CD4-positive, alpha-beta T cell treated with Interleukin-2 at 100 ng/mL for 4 hours (primary cell): ENCODE measurements at places on chromosomes 1 and 21.

DNA sequence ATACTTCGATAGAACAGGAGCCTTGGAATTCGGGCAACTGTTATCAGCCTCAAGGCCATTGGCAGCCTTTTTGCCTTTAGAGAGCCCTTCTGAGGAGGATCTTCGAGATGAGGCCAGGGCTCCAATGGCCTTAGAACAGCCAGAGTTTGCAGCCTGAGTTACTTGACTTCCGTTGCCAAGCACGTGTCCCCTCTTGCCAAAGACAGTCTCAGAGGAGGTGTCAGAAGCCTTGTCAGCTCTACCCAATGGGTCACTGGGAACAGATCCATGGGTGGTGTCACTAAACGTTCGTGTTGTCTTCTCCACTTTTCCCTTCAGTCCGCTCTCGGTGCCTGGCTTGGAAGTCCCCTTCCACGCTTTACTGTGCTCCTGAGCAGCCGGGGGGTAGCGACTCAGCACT, 73.2 kb downstream of the KDM1A start:
- no peak for DNase-seq

- DNase-seq: no peak
Observed at GRCh38 chr1:3451994-3452865, 2.2 kb upstream of the ARHGEF16 start.

- DNase-seq: no peak
Observed at GRCh38 chr1:150760013-150760412, 5.6 kb downstream of the CTSS start.

DNA sequence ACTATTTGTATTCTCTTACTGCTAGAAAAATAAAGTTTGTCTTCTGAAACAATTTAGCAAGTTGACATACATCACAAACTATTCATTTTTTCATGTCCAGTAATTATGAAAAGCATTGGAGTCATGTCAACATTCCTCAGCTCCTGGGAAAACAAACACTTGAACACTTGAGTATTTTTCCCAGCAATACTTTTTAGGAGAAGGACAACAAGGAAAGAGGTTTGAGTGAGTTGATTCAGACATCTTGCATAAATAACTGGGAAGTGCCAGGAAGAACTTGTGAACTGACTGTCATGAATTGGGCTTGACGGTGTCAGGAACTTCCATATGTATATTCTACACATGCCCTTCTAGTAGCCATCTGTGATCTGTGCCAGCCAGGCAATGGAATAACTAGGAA, 195.6 kb downstream of the HMCN1 start:
- DNase-seq: no peak

- DNase-seq: no peak
Observed at GRCh38 chr1:6976044-6976375, 190.8 kb downstream of the CAMTA1 start.

- no peak for DNase-seq
Observed at GRCh38 chr1:93600663-93601062, 81.0 kb downstream of the BCAR3 start.

DNA sequence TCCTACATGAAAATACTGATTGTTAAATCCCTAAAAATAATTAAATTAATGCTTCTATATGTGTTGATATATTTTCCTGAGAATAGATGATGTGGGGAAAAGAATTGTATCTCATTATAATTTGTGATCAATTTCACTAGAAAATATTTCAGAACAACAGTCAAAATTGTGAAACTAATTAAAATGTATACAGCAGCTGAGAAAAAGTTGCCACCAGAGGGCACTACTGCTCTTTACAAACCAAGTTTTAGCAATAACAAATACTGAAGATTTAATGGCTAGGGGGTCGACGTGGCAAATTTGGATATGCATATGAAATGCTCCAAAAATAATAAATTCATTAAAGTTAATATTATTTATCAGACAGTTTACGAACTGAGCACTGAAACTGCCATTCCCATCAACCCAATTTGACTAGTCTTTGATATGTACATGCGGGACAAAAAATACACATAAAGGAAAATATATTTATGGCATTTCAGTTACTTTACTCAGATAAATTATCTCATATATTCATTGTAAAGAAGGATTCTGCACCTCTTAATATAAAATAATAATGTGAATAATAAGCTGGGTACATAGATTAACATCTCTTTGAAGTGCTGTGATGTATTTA, 96.3 kb upstream of the TMPRSS15 start:
- DNase-seq: peak; percentile 23

GRCh38 chr1:248779350-248779749, 23.8 kb upstream of the LYPD8 start:
- no peak for DNase-seq

DNA sequence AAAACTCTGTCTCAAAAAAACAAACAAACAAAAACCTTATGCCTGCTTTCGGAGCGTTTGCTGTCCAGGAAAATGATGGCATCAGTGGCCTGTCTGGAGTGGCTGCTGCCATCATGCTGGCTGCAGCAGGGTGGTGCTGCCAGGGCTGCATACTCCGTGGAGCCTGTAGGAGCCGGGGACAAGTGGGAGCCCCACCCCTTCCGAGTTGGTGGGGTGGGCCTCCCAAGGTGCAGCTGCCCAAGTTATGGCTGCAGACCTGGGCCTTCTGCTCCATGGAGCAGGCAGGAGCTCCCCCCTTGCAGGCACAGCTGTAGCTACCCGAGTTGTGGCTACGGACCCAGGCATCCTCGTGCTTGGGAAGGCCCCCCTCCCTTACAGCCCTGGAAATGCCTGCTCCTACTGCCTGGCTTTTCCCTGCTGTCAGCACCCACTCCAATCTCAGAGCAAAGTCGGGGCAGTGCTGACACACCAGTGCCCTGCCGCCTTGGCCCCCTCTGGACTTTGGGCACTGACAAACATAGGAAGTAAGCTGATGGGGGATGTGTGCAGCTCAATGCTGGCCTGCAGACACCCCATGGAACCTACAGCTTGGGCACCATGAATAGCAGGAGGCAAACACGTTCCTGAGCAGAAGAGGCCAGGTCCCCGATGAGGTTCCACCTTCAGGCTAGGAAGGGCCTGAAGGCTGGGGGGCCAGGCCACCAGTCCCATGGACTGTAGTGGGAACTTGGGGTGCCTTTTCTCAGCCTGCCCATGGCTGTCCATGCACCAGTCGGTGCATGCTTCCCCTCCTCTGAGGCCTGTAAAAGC, 60.4 kb downstream of the CC2D1B start:
- DNase-seq: no peak

GRCh38 chr1:45395582-45395981, 55.3 kb upstream of the MUTYH start:
- DNase-seq: no peak

GRCh38 chr1:182957902-182958395, 5.0 kb upstream of the SHCBP1L start:
- no peak for DNase-seq

DNA sequence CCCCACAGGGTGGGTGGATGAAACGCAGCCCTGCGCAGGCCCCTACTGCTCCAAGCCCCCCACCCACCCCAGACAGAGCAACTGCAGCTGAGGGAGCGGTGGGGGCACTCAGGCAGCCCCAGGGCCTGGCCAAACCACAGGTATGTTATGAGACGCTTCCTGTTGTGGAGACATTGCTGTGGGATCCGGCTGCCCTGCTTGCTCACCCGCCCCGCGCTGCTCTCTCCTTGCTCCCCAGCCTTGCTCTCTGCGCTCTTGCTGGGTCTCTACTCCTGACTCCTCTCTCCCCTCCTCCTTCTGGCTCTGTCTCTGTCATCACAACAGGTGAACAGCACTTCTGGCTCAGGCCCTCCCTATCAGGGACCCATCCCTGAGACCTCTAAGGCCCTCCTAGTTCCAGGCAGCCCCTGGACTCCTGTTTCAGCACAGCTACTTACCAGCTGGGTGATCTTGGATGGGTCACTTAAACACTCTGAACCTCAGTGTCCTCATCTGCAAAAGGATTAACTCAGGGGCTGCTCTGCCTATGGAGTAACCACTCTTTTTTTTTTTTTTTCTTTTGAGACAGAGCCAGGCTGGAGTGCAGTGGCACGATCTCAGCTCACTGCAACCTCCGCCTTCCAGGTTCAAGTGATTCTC, 15.9 kb downstream of the COL8A2 start:
- DNase-seq: peak; percentile 28

DNA sequence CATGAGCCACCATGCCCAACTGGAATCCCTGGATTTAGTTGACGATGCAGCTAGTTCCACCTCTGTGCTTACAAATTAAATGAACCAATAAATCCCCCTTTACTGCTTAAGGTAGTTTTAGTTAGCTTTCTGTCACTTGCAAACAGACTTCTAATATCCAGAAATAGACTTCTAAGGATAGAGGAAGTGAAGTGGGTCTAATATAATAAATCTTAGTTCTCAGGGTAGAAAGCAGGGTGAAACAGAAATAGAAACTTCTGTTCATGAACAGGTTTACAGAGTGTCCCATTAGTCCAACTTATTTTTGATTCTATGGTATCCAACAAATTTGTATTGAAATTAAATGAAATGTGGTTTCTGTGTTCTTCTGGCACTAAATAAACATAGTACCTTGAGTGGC, 20.1 kb downstream of the BCAS2 start:
- no peak for DNase-seq

DNA sequence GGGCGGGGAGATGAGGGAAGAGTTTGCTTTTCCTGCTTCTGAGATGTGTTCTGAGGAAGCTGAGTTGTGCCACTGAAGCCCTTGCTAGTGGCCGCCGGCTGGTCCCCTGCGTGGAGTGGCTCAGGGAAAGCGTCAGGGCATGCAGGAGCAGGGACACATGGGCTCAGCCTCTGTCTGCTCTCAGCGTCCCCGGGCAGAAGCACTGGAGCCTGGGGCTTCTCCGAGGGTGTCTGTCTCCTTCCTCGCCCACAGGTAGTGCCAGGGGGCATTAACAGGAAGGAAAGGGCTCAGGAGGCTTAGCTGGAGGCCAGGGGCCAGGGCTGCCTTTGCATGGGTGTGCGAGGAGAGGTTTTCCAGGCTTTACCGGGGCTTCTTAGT, 7.3 kb downstream of the PRDM16 start:
- no peak for DNase-seq

GRCh38 chr1:12615865-12616708, 1.9 kb downstream of the DHRS3 start:
- DNase-seq: no peak

GRCh38 chr1:27402349-27402754, 9.9 kb downstream of the GPR3 start:
- DNase-seq: no peak

- no peak for DNase-seq
Observed at GRCh38 chr1:36387141-36387949, 1.6 kb upstream of the STK40 start.

- no peak for DNase-seq
Observed at GRCh38 chr1:183330335-183330734, 87.8 kb downstream of the NMNAT2 start.

GRCh38 chr21:40809673-40810197, 37.2 kb downstream of the DSCAM start:
- no peak for DNase-seq

DNA sequence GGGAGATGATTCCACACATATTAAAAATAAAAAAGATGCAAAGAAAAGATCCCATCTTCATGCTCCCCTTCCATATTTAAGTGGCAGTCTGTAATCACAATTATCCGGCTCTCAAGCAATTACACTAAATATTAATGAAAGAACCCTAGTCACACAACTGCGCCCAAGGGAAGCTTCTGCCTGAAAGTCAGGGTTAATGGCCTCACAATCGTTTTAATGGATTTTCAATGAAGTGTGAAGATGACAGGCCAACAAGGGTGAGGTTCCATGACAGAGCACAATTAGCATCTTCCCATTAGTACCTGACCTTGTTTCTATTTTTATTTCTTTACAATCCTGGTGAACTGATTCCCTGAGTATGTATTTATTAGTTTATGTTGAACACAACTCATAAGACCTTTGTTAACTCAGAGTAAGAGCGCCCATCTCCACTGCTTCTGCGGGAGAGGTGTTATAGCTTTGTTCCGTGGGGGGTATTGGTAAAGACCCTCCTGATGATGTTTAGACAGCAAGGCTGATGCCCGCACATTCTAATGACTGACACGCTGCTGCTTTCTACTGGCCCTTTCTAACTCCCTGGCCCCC, 80.9 kb downstream of the IER5 start:
- no peak for DNase-seq

DNA sequence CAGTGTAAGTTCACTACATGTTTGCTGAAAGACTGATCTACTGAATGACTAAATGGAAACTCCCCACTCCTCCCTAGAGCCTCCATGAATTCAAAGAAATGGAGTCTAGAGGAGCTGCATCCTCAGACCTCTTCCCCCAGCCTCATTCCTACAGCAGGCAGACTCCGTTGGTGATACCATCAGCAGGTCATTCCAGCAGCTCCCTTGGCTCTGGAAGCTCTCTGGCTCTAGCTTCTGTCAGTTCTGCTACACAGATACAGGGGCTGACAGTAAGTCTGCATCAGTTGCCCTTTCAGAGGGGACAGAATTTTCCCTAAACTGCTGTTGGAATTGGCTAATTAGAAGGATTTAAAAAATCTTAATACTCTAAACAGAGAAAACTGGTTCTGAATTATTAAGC, 31.7 kb upstream of the DMRTA2 start:
- DNase-seq: no peak

DNA sequence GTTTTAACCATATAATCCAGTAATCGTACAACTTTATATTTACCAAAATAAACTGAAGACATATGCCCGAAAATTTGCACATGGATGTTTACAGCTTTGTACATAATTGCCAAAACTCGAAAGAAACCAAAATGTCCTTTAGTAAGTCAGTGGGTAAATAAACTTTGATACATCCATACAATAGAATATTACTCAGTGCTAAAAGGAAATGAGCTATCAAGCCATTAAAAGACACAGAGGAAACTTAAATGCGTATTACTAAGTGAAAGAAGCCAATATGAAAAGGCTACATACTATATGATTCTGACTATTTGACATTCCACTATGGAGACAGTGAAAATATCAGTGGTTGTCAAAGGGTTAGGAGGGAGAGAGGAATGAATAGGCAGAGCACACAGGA, 23.4 kb downstream of the GNG12 start:
- no peak for DNase-seq

DNA sequence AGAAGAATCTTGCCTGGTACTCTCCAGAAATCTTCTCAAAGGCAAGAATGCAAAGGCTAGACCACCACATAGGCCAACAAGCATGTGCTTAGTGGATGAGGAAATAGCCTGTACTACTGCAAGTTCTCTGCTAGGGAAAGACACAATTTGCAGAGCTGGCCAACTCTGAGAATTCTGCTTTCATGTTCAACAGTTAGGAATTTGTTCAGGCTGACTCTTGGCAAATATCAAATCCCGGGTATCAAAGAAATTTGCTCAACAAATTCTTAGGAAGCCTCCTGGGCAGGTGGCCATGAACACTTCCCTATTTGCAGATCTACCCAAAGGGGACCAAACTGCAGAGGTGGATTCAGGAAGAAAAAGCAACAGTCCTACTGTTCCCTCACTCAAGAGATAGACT, 15.0 kb upstream of the H3-3A start:
- DNase-seq: no peak

DNA sequence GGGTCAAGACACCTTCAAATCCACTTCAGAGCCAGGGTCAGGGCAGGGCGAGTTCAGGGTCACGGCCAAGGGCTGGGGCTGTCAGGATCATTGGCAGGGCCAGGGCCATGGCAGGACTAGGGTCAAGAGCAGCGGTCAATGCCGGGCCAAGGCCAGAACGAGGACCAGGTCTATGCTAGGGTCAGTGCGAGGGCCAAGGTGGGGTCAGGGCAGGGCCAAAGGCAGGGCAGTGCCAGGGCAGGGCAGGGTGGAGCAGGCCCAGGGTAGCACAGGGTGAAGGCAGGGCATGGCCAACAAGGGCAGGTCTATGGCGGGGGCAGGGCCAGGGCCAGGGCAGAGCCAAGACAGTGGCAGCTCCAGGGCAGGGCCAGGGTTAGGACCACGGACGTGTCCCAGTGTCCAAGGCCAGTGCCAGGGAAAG, 154.0 kb downstream of the LIPI start:
- DNase-seq: no peak

- no peak for DNase-seq
Observed at GRCh38 chr1:168135116-168135920, 1.4 kb downstream of the GPR161 start.
